ENCODE measurements at places on chromosomes 2 and 18. TPM values are rescaled to one million over a fixed set of nuclear protein-coding genes. Genes with fewer than 3 reads are reported as not detected.

The ASB18 gene
- total RNA-seq = not detected

The TUBA3D gene
- not detected for total RNA-seq

The NEUROD1 gene
- total RNA-seq = not detected

The E2F6 gene
- 9.4 TPM for total RNA-seq

The CHRNG gene
- total RNA-seq = not detected

The ALPI gene
- not detected for total RNA-seq

The NT5DC4 gene
- not detected for total RNA-seq

The TCF7L1 gene
- 2.4 TPM for total RNA-seq

The OTX1 gene
- 0.32 TPM for total RNA-seq

The CD8B2 gene
- total RNA-seq = not detected

The GRP gene
- not detected for total RNA-seq

The HRH4 gene
- under 0.01 TPM for total RNA-seq

The DPP4 gene
- total RNA-seq = 48.4 TPM

The SPAG16 gene
- 43.7 TPM for total RNA-seq

The CD207 gene
- not detected for total RNA-seq

The MAL gene
- 0.17 TPM for total RNA-seq

The STAT4 gene
- total RNA-seq = 0.63 TPM

The PDCD1 gene
- not detected for total RNA-seq

The CNNM4 gene
- total RNA-seq = 2.3 TPM

The B3GNT7 gene
- 0.09 TPM for total RNA-seq

The FOXD4L1 gene
- under 0.01 TPM for total RNA-seq

The CCDC68 gene
- total RNA-seq = under 0.01 TPM

The RAPGEF4 gene
- total RNA-seq = 1.9 TPM

The SLC4A3 gene
- total RNA-seq = 2.0 TPM

The SULT1C4 gene
- not detected for total RNA-seq

The PUM2 gene
- total RNA-seq = 33.3 TPM

The LHCGR gene
- total RNA-seq = not detected

The MAIP1 gene
- 21.3 TPM for total RNA-seq

The C2orf78 gene
- total RNA-seq = not detected

The TEX44 gene
- total RNA-seq = not detected

The MATN3 gene
- 0.77 TPM for total RNA-seq

The IL36G gene
- total RNA-seq = not detected

The RTP5 gene
- not detected for total RNA-seq

The CFC1B gene
- total RNA-seq = not detected

The IL36B gene
- total RNA-seq = not detected

The TYW5 gene
- total RNA-seq = 6.3 TPM

Data from bronchial smooth muscle cell (primary cell).